ENCODE measurements at places on chromosomes 1 and 21.

DNA sequence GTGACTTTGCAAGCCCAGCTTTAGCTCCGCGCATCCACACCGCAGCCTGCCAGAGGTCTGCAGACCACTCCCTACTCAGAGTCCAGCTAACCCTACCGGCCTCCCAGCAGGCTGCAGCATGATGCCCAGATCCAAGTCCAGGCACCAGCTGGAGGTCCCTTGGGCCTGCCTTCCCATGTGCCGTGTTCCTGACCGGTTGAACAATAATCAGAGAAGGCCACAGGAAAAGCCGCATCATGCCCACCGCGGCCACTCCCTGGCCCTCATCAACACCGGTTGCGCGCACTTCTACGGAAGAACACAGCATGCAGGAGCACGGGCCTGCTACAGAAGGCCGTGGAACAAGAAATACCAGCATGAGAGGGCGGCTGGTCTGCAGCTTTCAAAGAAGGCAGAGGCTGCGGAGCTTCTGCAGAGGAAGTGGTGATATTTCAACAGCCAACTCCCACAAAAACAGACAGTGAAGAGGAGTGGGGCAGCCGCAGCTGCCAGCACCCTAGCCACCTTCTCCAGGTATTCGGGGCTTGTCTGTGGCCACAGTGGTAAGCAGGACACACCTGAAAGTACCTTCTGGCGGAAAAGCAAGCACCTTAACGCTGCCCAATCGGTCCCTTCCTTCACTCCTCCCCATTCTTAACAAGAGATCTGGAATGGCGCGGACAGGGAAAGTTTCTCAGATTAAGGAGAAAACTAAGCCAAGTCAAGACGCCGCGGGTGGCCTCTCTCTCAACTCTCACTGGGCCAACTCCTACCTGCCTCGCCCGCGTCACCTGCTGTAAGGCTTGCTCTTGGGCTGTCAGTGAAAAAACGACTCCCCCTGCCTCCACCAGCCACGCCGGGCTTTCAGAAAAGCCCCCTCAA lies 1.5 kb downstream of the PGBD5 start:
- no peaks in the 10 kb centered on the region for H3K36me3 ChIP-seq
- peaks cover 10% of the 10 kb centered on the region for H3K4me1 ChIP-seq
- no peak overlapping the region for H3K4me3 ChIP-seq
- H3K27ac ChIP-seq, result peak overlapping the region; percentile 11
- no peak for DNase-seq

GRCh38 chr1:245715291-245715701 lies 560.5 kb downstream of the KIF26B start:
- H3K4me1 ChIP-seq, result peaks cover 12% of the 10 kb centered on the region
- no peaks in the 10 kb centered on the region for H3K36me3 ChIP-seq
- no peak overlapping the region for H3K27ac ChIP-seq

DNA sequence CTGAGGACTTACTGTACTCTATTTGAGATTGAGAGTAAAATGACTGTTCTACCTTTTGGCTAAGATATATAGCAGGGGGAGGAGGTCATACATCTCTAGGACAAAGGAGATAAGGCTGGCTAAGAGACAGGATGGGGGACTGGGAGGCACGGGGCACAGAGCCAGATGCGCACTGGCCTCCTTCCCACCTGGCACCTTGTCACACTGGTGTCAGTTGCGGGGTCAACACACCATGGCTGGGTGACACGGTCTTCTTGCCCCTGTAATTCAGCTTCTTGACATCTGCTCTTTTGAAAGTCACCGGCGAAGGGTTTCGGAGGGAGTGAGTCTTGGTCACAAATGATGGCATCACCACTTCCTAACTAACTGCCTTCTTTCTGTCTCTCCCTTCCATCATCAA lies 177.3 kb downstream of the ZSCAN20 start:
- H3K27ac ChIP-seq, result no peak overlapping the region
- H3K27me3 ChIP-seq, result no peaks in the 10 kb centered on the region
- H3K4me3 ChIP-seq, result no peak overlapping the region
- H3K4me1 ChIP-seq, result no peaks in the 10 kb centered on the region
- no peak for DNase-seq

GRCh38 chr1:109184687-109185086 lies 29.0 kb upstream of the SARS1 start:
- H3K4me1 ChIP-seq, result no peaks in the 10 kb centered on the region
- no peaks in the 10 kb centered on the region for H3K27me3 ChIP-seq
- H3K36me3 ChIP-seq, result no peaks in the 10 kb centered on the region
- H3K27ac ChIP-seq, result no peak overlapping the region
- no peak overlapping the region for H3K4me3 ChIP-seq

GRCh38 chr1:92877792-92878191 lies 46.0 kb downstream of the RPL5 start:
- H3K27me3 ChIP-seq, result no peaks in the 10 kb centered on the region
- H3K4me3 ChIP-seq, result no peak overlapping the region
- H3K36me3 ChIP-seq, result peaks cover 6% of the 10 kb centered on the region
- H3K27ac ChIP-seq, result peak overlapping the region; percentile 88
- DNase-seq, result no peak

- H3K27me3 ChIP-seq, result no peaks in the 10 kb centered on the region
- no peaks in the 10 kb centered on the region for H3K4me1 ChIP-seq
- no peaks in the 10 kb centered on the region for H3K36me3 ChIP-seq
- no peak for DNase-seq
- H3K4me3 ChIP-seq, result no peak within 1 kb of the TSS
Observed at GRCh38 chr1:46941135-46941694, at the start of gene CYP4A11. CYP4A11 (minus strand) TSS chr1:46941476; CDS start chr1:46941433, 43 bp downstream.

DNA sequence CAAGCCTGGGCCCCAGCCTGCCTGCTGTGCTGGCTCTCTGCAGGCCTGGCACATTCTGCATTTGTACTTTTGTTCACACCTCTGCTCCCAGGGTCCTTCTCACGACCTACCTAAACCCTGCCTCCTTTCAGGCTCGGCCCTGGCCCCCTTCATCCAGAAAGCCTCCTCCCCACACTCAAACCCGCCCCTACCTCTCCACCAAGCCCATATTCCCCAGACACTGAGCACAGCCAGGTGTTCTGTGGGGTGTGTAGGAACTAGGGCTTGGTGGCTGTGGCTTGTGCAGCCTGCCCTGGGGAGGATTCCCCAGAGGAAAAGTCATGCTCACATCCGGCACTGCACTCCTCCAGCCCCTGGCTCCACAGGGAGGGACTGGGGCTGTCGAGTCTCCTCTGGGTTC lies 8.2 kb upstream of the MIXL1 start:
- no peaks in the 10 kb centered on the region for H3K27me3 ChIP-seq
- no peak for DNase-seq
- no peak overlapping the region for H3K27ac ChIP-seq
- no peaks in the 10 kb centered on the region for H3K4me1 ChIP-seq
- H3K4me3 ChIP-seq, result no peak overlapping the region

GRCh38 chr1:54163051-54163450 lies 10.3 kb upstream of the CDCP2 start:
- no peaks in the 10 kb centered on the region for H3K4me1 ChIP-seq
- H3K4me3 ChIP-seq, result no peak overlapping the region
- no peaks in the 10 kb centered on the region for H3K27me3 ChIP-seq
- H3K27ac ChIP-seq, result no peak overlapping the region
- H3K36me3 ChIP-seq, result no peaks in the 10 kb centered on the region

GRCh38 chr1:234826352-234826751 lies 216.4 kb upstream of the IRF2BP2 start:
- no peaks in the 10 kb centered on the region for H3K36me3 ChIP-seq
- DNase-seq, result no peak
- no peaks in the 10 kb centered on the region for H3K4me1 ChIP-seq

GRCh38 chr1:160748878-160749269 lies 9.8 kb downstream of the SLAMF7 start:
- no peaks in the 10 kb centered on the region for H3K36me3 ChIP-seq
- no peak for DNase-seq
- no peak overlapping the region for H3K4me3 ChIP-seq
- H3K27ac ChIP-seq, result no peak overlapping the region

- no peaks in the 10 kb centered on the region for H3K27me3 ChIP-seq
- no peak overlapping the region for H3K27ac ChIP-seq
- peaks cover 4% of the 10 kb centered on the region for H3K4me1 ChIP-seq
- H3K4me3 ChIP-seq, result no peak overlapping the region
Observed at GRCh38 chr21:29080454-29080941, 7.0 kb upstream of the CCT8 start.

GRCh38 chr1:205396967-205397616 lies 24.8 kb downstream of the LEMD1 start:
- no peaks in the 10 kb centered on the region for H3K4me1 ChIP-seq
- no peak overlapping the region for H3K4me3 ChIP-seq
- peaks cover 13% of the 10 kb centered on the region for H3K27me3 ChIP-seq
- H3K27ac ChIP-seq, result no peak overlapping the region

Measured in thymus (tissue), 14 donors.